Umbilical cord (tissue), 2 donors: ENCODE measurements at places on chromosomes 3 and 15.
A peak's percentile ranks its signal among the peaks of the same experiment; 100 is the strongest.

DNA sequence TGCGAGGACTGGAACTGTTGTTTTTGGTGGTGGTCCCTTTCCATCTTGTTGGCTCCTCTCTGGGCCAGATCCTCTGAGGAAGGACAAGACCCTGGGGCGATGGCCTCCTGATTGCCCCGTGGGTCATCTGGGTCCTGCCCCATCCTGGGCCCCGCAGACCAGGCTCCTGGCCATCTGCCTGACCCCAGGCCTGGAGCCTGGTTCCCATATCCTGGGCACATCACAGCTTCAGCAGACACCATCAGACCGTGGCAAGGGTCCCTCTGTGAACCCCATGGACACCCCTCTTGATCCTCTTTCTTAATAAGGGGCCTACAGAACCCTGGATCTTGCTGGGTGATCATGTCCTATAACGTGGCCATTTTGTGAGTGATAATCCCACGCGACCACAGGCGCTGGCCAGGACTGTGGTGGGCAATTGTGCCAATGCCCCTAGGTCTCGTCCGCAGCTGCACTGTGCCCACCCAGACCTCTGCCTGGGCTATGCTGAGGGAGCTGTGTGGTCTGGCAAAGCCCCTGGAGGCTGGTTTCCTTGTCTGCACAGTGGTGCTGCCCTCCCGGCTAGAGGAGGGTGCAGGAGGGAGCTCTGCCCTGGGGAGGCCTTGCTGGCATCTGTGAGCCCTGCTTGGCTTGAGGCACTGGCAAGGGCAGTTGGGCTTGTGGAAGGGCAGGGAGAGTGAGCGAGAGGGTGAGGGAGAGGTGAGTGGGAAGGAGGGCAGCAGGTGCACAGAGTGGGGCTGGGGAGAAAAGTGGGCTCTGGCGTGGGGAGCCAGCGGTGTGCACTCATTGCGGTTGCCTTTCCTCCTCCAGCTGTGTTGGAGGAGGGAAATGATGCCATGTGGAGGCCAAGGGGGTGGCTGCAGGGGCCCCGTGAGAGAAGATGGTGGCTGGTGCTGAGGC is 53.1 kb upstream of the PRR23E start:
- no peak for DNase-seq

- DNase-seq: no peak
Observed at GRCh38 chr15:52101542-52102323, 10.8 kb downstream of the BCL2L10 start.

DNA sequence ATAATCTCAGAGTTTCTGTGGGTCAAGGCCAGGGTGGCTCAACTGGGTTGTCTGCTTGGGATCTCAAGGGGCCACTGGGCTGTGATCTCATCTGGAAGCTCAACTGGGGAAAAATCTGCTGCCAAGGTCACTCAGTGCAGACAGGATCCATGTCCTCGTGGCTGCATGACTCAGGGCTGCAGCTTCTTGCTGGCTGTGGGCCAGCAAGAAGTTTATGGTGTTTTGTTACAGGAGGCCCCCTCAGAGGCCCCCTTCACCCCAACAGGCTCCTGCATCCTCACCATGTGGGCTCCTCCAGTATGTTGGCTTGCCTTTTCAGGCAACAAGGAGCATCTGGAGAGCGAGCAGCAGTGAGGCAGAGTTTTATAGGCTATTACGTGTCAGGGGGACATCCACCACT is 14.6 kb downstream of the OCA2 start:
- DNase-seq: no peak

- peak; percentile 2 for DNase-seq
Observed at GRCh38 chr15:91099616-91099994, 452 bp upstream of the SV2B start.

GRCh38 chr3:66437341-66437929 is 63.4 kb downstream of the LRIG1 start:
- no peak for DNase-seq

DNA sequence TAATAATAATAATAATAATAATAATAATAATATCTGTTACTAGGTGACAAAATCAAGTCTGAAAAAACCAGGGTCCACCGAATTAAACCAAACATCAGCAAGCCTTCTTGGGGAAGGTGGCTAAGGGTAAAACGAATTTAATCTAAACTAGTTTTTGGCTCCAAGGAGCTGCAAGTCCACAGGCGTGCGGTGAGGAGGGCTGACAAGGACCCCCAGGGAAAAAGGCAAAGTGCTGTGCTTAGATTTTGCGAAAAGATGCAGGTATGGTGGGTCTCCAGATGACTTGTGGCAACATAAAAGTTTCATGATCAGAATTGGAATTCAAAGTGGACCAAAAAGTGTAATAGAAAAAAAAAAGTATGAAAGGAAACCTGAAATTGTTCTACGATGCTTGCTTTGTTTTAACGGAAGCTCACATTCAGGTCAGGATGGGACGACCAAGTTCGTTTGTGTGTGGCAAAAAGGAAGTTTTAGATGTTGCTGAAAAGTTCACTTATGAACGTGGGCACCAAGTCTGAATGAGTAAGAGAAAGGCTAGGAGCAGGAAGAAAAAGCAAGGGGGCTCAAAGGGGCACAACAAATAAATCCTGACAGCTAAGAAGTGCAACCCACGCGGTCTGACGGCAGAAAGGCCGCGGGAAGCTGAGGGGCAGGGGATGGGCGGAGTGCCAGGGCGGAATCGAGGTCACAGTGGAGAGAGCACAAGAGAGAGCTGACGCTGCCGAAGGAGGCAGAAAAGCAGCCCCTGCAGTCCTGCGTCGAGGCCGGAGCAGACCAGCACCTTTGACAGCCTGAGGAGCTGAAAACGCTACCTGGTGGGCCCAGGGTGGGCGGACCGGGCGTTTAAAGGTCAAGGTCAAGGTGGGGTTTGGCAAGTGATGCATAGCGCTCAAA is 1.1 kb downstream of the WDR82 start:
- DNase-seq: peak; percentile 73

DNA sequence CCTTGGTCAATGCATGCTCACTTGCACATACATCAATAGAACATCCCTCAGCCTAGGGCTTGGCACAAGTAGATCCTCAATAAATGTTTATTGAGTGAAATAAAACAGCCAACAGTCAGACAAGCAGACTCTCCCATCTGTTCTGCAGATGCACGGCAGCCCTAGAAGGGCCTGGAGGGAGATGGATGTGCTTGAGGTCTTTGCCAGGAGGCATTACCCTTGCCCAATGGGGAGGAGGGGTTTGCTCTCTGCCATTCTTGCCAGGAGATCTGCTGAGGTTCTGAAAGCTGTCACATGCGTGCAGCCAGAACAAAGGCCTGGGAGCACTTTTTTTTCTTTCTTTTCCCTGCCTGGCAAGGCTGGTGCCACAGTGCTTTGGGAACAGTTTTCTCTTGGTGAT is 349.3 kb upstream of the THRB start:
- DNase-seq: no peak

GRCh38 chr3:111662907-111663306 is 67.8 kb upstream of the ZBED2 start:
- DNase-seq: no peak

GRCh38 chr3:141412936-141413354 is 44.6 kb downstream of the ZBTB38 start:
- peak; percentile 86 for DNase-seq

GRCh38 chr3:153023896-153024295 is 138.1 kb upstream of the RAP2B start:
- no peak for DNase-seq

GRCh38 chr3:147514366-147515160 is 105.4 kb downstream of the ZIC1 start:
- no peak for DNase-seq

DNA sequence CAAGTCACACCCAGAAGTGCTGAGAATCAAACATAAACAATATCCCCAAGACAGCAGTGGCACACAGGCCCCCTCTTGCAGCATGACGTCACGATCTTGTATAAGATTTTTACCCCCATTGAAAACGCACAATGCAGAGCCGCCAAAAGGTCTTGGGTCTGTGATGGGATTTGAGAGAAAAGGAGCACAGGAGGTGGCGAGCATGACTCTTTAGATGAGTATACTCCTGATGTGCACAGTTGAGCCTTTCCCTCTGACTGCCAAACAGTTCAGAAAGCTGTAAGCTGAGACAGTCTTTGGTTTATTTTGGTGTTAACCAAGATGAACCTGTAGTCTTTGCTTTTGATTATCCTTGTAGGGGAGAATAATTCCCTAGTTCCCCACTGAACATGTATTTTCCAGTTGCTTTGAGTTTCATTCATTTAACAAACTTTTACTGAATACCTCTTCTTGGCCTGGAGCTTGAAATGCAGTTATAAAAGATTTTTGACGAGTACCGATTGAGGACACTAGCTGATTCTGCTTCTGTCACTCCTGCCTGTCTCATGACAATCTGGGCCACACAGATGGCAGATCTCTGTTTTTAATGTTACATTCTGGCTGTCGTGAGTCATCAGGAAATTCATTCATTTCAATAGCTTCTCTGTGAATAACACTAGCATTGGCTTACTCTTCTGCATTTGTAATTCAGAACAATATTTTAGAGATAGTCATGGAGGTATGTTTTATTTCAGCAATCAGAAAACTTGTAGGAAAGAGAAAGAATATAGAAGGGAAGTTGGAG is 28.9 kb downstream of the CFAP91 start:
- DNase-seq: no peak

GRCh38 chr3:27345493-27345892 is 23.7 kb downstream of the NEK10 start:
- peak; percentile 46 for DNase-seq

- DNase-seq: no peak
Observed at GRCh38 chr3:184168363-184169120, 6.1 kb upstream of the AP2M1 start.

GRCh38 chr15:71329041-71329440 is 213.8 kb downstream of the THSD4 start:
- no peak for DNase-seq

DNA sequence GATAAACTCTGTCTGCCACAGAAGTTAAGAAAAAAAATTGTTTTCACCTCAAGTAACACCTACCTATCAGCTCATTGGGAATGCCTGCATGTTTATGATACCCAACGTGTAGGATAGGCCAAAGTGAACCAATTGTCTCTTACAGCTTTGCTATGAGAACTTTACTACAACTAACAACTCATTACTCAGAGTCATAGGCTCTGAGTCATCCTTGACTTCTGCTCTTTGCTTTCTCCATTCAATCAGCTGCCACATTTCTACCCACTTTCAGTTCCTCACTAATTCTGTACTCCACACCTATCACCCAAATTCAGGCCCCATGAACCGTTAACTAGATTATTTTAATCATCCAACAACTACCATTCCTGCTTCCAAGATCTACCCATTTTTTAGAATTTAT is 843.9 kb downstream of the TUSC7 start:
- no peak for DNase-seq

DNA sequence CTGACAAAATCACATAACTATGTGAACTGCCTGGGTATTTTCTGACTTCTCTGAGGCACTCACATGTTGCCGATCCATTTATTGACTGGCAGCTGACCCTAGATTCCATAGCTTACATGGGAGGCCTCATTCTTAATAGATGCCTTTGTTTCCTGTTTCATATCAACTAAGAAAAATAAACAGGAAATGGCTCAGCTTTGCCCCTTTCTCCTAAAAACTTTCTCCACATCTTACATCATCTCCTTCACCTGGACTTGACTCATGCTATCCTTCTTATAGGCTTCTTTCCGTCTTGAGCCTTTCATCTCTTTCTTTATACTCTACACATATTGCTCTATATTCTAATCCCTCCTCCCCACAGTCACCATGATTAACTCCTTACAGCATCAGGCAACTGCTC is 38.0 kb downstream of the TXNRD3 start:
- no peak for DNase-seq

DNA sequence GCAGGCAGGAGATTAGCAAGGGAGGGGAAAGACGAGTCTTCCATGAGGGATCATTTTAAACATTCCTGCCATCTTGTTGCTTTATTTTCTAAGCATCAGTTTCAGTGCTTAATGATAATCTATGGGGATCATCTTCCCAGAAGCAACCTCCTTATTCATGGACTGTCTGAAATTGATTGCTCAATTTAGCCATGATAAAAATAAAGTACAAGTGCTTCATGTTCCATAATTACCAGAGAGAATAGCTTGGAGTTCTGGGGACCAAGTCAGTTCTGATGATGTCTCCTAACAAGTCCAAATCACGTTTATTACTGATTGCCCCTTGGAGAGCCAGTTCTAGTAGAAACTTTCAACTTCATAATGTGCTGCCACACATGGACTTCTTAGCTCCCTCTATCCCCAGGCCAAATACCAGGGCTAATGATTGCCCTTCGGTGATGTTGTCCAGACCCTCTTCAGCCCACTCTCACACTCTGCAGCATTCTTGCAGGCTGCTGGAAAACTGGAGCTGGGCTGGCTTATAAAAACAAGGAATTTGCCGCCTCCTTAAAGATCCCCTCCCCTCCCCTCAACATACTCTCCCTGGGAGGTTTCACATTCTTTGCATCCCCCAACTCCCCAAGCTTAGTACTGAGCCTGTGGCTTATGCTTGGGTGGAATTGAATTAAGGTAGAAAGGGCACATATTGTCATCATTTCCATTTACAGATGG is 222.1 kb upstream of the ADAMTS9 start:
- peak; percentile 50 for DNase-seq

GRCh38 chr3:110752307-110752706 is 319.3 kb upstream of the NECTIN3 start:
- peak; percentile 61 for DNase-seq

DNA sequence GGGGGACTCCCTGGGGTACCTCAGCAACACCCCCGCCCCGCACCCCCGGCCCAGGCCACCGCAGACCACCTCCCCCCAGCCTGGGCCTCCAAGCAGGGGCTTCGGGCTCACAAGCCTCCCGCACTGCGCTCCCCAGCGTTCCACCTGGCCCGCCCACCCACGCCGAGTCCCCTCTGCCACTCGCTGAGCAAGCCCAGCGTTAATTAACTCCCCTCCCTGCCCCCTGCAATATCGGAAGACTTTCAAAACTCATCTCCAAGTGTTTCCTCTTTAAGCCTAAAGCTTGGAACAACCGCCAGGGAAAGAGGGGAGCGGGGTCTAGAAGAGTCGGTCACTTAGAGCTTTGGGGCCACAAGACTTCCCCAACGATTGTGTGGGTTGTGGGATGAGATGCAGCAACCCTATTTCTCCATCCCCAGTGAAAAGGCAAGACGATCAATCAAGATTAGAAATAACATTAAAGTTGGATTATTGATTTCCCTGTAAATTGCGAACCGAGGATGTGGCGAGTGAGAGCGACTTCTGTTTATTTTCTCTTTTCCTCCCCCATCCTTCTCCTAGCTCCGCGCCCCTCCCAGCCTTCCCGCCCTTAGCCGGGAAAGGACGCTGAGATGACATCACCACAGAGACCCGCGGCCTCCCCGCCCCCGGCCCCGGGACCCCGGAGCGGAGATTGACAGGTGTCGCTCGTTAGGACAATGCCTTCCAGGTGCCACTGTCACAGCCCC is 30.2 kb downstream of the NR2F2 start:
- DNase-seq: peak; percentile 8
